CD4-positive, alpha-beta T cell treated with Interleukin-4 for 4 hours (primary cell): ENCODE measurements at places on chromosomes 2 and 18.

GRCh38 chr18:7369006-7369405, 138.1 kb downstream of the LRRC30 start:
- DNase-seq: no peak

DNA sequence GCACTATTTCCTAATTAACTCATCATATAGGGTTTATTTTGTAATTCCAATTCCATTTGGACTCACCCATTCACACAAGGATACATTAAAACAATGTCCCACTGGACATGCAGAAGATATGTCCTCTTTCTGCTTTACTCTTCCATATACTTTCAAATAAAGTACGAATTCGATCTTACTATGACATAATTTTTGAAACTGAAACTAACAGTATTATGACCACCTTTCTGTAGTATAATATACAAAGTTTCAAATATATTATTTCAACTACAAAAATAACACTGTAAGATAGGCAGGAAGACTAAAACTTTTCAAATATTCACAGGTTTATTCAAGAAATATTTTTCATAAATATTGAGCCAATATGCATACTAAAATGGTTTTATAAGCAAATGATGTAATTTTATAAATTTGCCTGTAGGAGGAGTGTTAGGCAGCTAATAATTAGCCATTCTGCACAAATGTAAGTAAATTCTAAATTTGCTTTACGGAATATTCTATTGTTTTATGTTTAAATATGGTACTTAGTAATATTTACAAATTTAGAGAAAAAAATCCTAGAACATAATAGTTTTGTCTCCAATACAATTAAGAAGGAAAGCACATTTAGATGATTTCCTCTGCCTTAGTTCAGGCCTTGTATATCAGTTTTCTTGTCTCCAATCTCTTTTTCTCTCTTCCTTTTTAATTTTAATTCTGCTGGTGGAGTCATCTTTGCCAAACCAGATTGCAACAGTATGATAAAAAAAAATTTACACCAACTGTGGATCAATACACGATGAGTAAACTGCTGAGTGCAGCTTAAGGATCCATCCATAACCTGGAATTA, 85.9 kb downstream of the CERKL start:
- DNase-seq: no peak

DNA sequence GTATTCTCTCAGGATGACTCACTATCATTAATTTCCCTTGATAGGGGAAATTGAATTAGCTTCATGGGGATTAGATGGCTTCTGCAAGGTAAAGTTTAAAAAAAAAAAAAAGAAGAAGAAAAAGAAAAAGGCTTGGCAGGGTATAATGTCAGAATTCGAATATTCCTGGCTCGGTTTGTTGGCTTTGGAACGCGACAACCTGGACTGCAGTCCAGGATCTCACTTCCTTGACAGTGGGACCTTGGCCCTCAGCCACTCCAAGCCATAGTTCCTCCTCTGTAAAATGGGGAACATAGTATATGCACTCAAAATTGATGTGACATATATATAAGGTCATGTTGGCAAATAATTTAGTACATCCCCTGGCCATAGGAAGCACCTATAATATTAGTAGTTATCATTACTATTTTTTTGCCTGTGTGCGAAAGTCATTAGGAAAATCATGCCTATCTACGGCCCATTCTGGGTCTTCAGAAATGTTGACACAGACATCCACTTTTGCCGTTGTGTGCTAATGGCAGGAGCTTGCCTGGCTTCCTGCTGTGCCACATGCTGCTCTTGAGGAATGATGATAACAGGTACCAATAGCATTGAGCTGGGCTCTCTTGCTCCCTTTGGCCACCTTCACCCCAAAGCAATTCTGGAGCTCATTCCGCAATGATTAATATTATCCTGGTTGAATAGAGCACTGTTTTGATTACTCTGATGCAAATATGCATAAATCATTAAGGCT, 97.9 kb downstream of the MTCL1 start:
- DNase-seq: no peak

GRCh38 chr2:127106457-127106990, 430 bp downstream of the BIN1 start:
- no peak for DNase-seq

DNA sequence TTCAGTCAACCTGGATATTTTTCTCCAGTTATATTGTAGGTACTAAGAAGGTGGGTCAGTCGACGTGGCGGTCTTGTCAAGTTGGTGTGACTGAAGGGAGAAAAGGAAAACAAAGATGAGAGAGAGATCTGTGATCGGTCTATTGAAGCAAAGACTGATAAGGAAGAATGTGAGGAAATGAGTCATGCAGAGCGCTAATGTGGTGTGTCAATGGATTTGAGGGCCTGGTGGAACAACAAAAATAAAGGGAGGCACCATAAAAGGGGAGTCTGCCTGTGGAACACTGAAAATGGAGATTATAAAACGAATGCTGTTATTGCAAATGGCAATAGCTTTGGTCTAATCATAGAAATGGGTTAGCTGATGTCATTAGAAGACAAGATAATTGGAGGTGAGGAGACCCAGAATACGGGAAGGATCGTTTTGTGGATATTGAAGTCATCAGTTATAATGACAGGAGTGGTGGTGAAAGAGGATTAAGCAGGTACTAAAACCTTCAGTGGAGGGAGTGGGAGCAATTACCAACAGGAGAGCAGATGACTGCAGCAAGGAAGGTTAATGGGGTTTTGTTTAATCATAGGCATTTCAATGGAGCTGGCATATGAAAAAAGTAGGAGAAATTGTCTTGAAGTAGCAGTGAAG, 599.1 kb upstream of the FSHR start:
- no peak for DNase-seq

- no peak for DNase-seq
Measured at GRCh38 chr18:75618146-75618545, 190.6 kb upstream of the SMIM21 start.

GRCh38 chr18:26511339-26512071, 36.8 kb downstream of the KCTD1 start:
- no peak for DNase-seq

- no peak for DNase-seq
Measured at GRCh38 chr2:163646687-163647086, 89.1 kb downstream of the FIGN start.

GRCh38 chr2:11635141-11635540, 34.9 kb downstream of the NTSR2 start:
- no peak for DNase-seq

DNA sequence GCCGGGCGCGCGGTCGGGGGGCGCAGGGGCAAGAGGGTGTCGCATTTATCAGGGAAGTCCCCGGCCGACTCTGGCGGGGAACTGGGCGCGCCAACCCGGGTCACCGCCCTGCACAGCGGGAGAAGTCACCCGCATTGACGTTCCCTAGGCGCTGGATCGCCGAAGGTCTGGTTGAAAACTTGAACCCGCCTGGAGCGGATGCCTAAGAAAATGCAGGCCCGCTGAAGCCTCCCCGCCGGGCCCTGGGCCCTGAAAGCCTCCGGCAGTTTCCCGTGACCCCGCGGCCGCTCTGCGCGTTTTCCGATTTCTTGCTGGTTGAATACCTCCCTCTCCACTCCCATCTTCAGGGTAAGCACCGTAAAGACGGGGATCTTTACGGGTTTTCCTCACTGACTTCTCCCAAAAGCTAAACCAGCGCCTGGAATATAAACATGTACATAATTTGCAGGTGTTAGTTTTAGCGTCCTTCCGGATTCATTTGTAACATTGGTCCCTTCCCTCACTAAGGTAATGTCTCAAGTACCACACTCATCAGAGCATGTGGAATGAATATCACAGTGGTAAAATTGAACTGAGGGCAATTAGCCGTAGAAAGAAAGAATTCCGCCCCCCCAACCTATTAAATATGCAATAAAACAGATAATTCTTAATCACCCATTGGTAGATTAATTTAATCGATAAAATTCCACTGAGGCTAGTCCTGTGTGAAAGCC, 675 bp upstream of the SPIRE1 start:
- DNase-seq: no peak

DNA sequence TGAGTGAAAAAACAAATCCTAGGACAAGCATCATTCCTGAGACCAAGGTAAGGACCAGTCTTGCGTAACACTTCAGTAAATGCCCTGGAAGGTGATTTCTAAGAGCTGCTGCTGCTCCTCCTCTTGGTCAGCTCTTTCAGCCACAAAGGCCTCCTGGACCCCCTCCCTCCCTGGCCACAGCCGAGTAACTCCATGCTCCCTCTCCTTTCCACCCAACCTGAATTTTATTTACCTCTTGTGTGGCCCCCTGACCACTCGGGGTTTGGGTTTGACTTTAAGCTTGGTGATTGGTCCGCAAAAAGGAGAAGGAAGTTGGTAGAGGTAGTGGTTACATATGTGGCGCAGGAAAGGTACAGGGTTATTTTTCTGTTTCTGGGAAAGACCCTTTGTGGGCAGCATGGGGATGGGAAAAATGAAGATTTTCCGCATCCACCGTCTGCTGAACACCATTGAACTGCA, 9.2 kb downstream of the HTRA2 start:
- no peak for DNase-seq

DNA sequence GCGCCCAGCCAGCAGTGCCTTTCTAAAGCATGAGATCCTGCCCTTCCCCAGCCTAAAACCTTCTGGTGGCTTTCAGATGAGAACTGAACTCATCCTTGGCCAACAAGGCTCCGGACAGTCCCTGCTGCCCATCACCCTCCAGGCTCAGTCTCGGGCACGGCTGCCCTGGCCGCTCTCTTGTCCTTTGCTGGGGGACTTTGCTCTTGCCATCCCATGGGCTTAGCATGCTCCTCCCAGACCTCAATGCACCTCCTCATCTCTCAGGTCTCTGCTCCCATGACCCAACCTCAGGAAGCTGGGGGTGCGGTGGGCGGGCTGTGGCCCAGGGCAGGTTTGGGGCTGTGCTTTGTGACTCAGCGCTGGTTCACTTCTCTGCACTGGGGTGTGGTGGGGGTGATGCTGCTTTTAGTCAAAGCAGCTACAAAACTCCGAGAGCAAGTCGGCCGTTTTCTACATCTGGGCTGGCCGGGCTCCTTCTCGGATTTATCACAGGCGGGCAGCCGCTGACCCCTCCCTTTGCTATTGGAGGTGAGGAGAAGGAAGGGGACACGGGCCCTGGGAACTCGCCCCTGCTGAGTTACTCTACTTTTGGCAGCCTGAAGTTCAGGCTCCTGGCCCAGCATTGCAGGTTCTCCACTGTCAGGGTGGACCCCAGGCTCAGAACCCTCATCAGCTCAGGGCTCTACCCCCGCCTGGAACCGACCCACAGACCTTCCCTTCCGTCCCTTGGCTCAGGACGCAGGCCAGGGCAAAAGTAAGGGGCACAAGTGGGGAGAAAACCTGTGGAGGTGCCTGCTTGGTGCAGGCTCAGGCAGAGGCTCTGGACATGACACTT, 90.6 kb upstream of the TAF1B start:
- DNase-seq: peak; percentile 88

- no peak for DNase-seq
Measured at GRCh38 chr18:60018618-60019462, 119.0 kb downstream of the PMAIP1 start.

- DNase-seq: no peak
Measured at GRCh38 chr2:107986278-107987217, at the start of gene SLC5A7. SLC5A7 (plus strand) TSS chr2:107986524; CDS start chr2:107988156, 1,632 bp downstream.

DNA sequence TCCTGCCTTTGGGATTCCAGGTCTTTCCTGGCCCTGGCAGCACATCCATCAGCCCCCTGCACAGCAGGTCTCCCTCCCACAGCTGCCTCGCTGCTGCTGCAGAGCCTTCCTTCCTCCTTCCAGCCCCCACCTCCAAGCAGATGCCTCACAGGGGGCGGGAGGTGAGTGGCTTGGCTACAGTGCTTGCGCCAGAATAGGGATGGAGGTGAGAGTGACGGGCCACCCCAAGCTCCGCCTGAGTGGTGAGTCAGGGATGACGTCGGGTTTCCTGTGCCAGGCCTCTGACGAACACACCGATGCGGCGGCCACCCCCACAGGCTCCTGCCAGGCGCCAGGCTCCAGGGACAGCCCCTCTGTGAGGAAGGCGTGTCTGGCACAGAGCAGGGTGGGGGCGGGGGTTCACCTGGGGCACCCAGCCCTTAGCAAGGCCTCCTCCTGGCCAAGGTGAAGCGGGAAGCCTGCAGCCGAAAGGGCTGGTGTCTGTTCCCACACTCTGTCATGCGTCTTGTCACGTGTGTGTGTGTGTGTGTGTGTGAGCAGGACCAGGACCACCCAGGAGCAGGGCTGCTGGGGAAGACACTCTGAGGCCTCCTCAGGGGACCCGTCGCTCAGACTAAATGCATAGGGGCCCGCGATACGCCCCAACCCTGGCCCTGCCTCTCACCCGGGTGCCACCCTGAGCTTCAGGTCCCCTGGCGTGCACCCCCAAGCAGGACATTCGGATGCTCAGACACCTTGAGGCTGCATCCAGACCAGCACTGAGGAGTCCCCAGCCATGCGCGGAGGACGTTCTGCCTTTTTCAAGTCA, 3.4 kb upstream of the DUSP2 start:
- peak; percentile 94 for DNase-seq

- no peak for DNase-seq
Measured at GRCh38 chr18:35680139-35680551, 98.6 kb downstream of the GALNT1 start.

GRCh38 chr2:237315829-237316225, 98.1 kb downstream of the COL6A3 start:
- no peak for DNase-seq

DNA sequence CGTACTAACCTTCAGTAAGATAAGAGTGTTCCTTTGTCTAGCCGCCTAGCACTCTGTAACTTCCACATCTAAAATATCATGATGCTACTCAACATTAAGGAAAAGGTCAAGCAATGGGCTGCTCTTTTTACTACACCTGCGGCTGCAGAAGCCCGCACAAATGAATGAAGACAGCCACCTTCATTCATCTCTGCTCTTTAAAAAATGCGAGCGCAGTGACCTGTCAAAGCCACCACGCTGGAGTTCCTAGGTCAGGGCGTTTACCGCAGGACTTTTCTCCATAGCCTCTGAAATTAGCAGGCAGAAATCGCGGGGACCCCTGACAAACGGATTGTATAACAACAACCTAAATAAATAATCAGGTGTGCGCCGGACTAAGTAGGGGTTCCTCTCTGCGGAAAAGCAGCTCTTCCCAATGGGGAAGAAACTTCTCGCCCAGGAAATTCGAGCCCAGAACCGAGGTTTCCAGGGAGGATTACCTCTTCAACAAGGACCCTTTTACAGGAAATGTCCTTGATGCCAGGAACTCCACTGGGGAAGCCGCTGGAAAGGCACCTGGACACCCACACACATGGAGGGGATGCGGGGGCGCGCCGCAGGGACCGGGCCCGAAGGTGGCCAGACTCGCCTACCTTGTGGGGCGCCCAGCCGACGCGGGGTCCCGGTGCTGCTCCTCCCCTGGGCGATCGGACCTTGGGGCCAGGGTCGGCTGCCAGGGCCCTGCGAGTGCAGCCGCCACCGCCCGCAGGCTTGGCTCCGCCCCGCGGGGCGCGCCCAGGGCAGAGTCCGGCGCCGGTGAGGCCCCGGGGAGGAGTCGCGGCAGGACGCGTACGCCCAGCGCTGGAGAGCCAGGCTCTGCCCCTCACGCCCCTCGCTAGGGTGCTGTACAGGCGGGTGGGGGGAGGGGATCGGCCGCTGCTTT, at the start of gene CCDC68:
CCDC68 (minus strand) TSS at position 758 of the 922 bp plus-strand sequence. CDS start 16,670 bp downstream, outside the sequence.
- no peak for DNase-seq
